Right cardiac atrium (tissue), 5 donors: ENCODE measurements at places on chromosomes 2 and 18.
A peak's percentile ranks its signal among the peaks of the same experiment; 100 is the strongest.

DNA sequence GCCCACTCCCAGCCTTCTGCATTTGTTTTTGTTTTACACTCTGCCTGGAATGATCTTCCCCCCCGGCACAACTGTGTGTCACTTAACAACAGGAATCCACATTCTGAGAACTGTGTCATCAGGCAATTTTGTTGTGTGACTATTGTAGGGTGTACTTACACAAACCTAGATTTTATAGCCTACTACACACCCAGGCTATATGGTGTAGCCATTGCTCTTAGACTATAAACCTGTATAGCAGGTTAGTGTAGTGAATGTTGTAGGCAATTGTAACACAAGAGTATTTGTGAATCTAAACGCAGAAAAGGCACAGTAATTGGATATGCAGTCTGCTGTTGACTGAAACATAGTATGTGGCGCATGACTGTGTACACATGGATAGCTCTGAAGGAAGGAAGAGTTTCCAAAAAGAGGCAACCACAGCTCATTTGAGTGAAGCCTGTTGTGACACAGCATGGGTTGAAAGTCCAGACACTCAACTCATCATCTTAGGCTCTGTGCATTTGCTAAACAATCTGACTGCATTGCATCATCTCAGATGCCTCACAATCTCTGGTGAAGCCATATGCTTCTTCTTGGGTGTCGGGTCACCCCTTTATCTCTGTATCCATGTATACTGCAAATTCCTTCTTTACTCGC is 506.6 kb upstream of the SPHKAP start:
- DNase-seq = no peak

DNA sequence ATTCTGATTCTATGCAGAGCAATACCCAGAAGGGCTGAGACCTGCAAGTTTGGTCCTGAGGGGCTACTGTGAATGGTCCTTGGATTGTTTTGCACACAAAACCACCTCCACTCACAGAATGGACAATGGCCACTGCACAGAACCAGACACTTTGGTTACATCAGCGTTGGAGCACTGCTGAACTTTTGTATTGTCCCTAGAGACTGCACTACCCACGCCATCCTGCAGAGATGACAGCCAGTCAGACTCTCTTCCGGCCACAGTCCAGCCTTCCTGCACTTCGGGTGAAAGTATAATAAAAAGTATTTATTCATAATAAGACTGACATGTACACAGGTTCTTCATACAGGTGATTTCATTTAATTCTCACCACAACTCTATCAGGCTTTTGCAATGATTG is 35.7 kb downstream of the CELF4 start:
- DNase-seq = no peak

- DNase-seq = no peak
Measured at GRCh38 chr2:107607473-107607872, 219.2 kb upstream of the RGPD4 start.

DNA sequence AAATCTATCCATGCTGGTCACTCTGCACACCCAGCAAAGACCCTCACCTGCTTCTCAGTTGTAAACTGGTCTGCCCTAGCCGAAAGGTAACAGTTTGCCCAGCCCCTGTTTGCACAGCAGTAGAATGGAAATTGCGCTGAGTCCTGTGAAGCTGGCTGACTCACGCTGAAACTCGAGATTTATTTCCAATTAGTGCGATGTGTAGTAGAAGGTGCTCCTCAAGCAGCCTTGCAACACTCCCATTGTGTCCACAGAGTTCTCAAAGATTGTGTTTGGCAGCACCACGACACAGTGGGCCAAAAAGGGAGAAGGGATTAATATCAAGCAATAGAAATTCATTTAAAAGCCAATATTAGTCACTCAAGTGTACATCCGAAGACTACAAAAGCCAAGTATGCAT is 21.7 kb upstream of the APCDD1 start:
- DNase-seq = no peak

- DNase-seq = no peak
Measured at GRCh38 chr18:38487521-38487920, 921.9 kb upstream of the CELF4 start.

- peak; percentile 86 for DNase-seq
Measured at GRCh38 chr2:68994864-68995263, 18.1 kb upstream of the ANTXR1 start.

GRCh38 chr2:231212329-231212845 is 14.0 kb downstream of the ARMC9 start:
- no peak for DNase-seq

DNA sequence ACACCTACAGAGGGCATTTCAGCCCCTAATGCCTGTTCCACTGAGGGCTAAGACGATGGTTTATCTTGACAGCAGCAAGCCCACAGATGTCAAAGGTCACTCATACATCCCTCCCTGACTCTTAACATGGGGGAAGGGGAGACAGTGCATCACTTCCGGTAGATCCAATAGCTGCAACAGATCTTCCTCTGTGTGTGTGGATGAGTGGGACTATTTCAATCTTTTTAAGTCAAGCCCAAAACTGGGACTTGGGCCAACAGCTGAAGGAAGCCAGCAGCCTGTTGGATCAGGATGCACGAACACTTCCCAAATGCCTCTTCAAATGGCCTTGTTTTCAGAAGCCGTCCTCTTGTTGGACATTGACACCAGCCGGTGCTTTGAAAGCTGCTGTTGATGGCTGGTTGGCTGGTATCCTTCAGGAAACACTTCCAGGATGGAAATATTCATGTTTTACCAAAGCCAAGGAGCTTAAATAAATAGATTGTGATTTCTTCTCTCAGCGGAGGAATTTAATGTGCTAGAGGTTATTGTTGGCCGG is 59.2 kb downstream of the IL1R2 start:
- DNase-seq = peak; percentile 93

DNA sequence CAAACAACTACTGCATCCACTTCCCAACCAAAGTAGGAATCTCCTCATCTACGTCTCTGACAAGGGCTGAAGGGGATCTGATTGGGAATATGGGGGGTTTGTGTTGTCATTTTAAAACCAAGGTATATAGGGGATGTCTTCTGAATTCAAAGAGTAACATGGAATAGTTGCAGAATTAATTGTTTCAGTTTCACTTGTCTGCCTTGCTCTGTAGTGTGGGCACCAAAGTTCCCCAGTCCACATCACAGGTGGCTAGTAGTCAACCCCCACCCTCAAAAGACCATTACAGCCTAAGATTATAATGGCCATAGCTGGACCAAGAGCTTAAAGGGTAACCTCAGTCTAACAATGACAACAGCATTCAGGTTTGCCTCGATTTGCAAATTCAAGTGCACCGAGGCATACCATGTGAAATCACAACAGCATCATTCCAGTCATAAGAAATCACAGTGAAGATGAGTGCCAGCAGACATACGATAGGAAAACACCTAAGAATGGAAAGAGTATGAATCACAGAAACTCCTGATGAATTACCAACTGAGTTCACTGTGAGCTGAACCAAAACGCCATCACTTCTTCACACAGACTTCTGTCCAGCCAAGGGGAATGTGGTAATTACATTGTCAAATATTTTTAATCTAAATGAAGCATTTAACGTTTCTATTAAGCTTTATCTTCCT is 52.4 kb downstream of the MYO5B start:
- no peak for DNase-seq

DNA sequence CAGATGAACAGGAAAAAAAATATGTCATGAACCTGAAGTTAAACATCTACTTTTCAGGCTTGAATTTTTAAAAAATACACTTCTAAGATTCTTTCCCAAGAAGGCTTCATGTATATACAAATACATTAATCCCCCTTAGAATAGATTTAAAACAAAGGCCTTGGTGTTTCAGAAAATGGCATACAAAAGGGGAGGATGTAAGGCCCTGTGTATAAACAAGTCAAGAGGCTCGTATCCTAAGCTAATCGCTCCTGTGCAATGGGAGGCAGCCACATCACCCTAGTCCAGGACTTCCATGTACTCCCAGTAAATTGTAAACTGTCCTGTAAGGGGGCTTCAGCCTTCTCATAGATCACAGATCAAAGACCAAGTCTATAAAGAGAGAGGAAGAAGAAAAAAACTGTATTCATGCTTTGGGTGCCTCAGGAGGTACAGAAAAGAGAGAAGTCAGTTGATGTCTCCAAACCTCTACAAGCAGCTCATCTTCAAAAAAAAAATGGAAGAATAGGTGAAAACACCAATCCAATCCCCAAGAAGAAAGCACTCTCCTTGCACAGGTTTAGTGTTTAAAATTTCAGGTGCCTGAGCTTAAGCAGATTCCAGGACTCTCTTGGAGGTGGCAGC is 53.9 kb downstream of the ANKRD44 start:
- no peak for DNase-seq

- no peak for DNase-seq
Measured at GRCh38 chr2:45176390-45176789, 167.1 kb upstream of the SIX2 start.

DNA sequence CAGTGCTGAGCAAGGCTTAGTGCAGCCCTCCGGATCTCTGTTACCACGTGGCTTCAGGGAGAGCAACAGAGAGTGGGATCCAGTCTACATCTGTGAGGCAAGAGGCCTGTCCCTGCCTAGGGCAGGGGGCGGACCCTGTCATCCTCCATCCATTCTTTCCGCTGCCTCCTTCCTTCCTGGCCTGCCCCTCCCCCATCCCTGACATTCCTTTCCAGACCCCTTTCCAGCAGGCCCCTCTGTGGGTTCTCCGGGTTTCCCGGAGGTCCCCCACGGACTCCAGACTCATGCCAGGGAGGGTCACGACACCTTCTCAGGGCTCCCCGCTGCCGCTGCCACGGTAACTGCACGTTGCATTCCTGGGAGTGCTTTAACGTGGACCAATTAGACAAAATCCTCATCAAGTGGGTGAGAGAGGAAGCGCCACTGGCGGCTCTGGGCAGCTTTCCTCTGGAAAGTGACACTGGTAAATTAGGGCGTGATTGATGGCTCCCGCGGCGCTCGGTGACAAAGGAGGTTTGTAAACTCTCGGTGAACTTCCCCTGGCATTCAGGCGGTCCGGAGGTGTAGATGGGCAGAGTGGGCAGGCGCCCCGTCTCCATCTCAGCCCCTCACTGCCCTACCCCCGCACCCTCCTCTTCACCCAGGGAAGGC is 11.4 kb downstream of the ATOH8 start:
- DNase-seq = peak; percentile 46

GRCh38 chr18:51516478-51517038 is 319.1 kb upstream of the MEX3C start:
- no peak for DNase-seq

DNA sequence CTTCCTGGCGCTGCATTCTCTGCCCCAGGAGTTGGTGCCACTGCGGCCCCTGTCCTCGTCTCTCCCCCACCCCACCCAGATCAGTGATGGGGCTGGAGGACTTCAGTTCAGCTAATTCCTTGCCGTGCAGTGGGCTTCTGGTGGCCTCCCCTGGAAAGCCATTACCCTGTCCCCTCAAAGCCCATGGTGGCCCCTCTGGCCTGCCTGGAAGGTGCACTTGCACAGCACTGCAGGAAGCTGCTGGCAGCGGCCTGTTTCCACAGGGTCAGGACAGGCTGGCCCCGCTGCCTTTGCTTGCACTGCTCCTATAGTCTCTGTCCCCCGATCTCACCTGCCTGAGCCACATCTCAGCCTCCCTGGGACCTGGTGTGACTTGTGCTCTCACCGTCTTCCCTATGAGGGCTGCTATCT is 105.1 kb downstream of the USP40 start:
- peak; percentile 47 for DNase-seq

DNA sequence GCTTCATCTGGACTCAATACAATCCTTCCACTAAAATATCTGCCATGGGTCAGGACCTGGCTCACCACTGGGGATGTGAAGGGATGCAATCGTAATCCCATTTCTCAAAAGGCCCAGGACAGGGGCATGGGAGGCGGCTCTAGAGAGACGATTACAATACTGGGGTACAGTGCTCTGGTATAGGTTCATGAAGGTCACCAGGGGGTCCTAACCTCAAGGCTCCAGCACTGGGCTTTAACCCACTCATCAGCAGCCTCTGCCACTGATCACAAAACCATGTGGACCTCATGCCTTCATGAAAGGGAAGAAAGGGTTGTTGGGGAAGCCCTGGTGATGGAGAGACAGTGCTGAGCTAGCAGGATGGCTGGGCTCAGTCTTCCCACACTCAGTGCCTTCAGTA is 48.8 kb downstream of the ADD2 start:
- DNase-seq = no peak

DNA sequence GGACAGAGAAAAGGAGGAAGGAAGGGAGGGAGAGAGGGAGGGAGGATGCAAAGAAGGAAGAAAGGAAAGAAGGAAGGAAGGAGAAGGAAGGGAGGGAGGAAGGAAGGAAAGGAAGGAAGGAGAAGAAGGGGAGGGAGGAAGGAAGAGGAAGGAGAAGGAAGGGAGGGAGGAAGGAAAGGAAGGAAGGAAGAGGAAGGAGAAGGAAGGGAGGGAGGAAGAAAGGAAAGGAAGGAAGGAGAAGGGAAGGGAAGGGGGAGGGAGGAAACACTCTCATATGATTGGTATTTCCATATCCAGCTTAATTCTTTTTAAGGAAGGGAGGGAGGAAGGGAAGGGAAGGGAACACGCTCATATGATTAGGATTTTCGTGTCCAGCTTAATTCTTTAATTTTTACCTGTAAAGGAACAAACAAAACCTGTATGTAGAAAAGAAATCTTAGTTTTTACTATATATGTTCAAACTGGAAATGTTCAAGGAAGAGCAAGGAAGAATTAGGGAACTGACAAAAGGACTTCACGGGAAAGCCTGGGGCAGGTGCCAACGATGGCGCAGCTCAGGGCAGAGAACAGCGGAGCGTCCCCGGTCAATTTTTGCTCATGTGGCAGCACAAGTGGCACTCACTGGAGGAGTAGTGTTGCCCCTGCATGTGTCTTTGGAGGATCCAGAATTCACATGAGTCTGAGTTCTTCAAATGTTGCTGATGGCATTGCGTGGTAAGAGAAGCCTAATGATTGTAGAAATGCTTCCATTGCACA is 228.6 kb downstream of the ZNF516 start:
- DNase-seq = no peak

GRCh38 chr2:112137516-112138158 is 548 bp upstream of the FBLN7 start:
- DNase-seq = no peak

GRCh38 chr2:74290466-74291217 is 52.6 kb downstream of the SLC4A5 start:
- no peak for DNase-seq

DNA sequence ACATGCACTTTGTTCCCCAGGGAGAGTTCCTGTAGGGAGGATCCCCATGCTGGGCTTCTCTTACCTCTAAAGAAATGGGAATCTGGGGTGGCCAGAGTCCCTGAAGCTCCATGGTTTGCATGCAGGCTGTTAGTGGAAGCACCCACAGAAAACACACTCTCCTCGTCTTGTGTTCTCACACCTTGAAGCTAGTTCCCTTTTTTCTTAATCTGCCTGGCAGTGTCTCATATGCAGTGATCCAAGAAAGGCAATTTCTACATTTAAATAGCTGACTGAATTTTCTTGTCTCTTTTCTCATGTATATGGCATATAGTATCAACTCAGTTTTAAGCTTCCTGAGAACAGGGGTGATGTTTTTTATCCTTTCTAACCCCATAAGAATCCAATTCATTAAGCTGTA is 65.0 kb downstream of the LINC00305 start:
- no peak for DNase-seq
